D341Med (cell line): ENCODE measurements at places on chromosomes 1 and 21.
A peak's percentile ranks its signal among the peaks of the same experiment; 100 is the strongest.

DNA sequence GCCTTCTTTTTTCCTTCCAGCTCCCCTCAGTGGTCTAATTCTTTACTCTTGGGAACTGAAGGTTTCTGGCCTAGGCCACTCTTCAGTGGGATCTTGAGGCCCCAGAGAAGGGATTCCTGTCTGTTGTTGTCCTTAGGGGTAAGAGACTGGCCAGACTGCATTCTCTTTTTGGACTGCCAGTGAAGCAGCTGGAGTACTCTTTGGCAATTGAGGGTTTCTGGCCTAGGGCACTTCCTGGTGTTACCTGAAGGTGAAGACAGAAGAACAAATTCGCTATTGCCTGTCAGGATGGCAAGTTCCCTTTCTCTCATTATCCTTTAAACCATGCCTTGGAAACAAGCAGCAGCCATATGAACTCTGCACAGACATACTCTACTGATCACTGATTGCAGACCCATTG lies 286.6 kb upstream of the ZP4 start:
- no peak for DNase-seq

- no peak for DNase-seq
Measured at GRCh38 chr1:165207853-165208515, 148.5 kb downstream of the LMX1A start.

DNA sequence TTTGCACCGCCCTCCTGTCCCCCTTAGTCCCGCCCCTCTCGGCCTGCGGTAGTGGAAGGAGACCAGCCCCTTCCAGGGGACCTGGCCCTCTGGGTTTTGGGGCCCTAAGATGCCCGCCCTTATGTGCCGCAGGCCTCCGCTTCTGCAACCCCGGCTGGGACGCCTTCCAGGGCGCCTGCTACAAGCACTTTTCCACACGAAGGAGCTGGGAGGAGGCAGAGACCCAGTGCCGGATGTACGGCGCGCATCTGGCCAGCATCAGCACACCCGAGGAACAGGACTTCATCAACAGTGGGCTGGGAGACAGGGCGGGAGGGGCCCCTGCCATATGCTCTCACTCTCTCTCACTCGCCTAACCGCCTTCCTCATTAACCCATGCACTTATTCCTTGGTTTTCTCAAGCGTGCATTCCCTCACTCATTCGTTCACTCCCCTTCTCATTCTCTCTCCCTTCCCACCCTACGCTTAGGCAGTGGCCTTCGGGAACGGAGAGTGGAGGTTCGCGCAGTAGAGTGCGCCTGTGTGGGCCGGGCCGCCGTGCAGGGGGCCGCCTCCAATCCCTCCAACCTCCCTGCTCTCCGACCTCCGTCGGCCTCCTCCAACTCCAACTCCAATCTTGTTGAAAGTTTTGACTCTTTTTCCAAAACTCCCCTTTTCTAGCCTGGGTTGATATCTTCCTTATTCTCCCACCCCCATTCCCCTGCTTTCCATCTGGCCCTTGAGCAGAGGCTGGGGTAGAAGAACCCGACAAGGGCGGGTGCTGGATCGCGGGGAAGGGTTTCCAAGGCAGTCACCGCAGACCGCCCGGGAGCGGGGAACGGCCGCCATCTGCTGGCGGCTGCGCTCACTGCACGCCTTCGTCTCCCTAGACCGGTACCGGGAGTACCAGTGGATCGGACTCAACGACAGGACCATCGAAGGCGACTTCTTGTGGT lies 15.2 kb downstream of the BCAN start:
- peak; percentile 93 for DNase-seq

- DNase-seq = no peak
Measured at GRCh38 chr1:151199873-151200581, 1.7 kb downstream of the PIP5K1A start.

DNA sequence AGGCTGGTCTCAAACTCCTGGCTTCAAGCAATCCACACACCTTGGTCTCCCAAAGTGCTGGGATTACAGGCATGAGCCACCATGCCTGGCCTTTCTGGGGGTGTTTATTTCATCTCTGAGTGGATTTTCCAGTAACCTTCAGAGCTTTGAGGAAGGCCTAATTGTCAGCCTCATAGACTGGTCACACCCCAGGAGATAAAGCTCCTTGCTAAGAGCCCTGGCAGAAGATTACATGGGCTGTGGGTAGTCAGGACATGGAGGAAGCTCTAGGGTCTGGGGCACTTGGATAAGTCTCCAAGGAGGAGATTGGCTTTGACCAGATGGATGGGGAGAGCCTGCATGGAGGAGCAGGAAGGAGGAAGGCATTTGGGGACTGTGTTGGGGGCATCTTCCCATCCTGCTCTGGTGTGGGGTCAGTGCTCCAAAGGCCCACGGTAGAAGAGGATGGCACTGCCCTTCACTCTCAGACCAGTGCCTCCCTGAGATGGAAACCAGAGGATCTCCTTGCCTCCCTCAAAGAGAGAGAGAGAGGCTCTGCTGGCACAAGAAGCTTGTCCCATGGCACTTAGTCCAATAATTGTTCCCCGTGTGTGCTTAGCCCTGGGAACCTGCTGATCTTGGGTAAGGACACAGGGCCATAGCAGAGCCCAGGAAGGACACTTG lies 14.7 kb upstream of the GSTM4 start:
- DNase-seq = no peak

- peak; percentile 51 for DNase-seq
Measured at GRCh38 chr1:229714964-229715603, 89.0 kb downstream of the URB2 start.

- peak; percentile 57 for DNase-seq
Measured at GRCh38 chr1:33007190-33008050, 29.3 kb downstream of the AK2 start.

- no peak for DNase-seq
Measured at GRCh38 chr1:230270559-230271281, 155.4 kb downstream of the PGBD5 start.

DNA sequence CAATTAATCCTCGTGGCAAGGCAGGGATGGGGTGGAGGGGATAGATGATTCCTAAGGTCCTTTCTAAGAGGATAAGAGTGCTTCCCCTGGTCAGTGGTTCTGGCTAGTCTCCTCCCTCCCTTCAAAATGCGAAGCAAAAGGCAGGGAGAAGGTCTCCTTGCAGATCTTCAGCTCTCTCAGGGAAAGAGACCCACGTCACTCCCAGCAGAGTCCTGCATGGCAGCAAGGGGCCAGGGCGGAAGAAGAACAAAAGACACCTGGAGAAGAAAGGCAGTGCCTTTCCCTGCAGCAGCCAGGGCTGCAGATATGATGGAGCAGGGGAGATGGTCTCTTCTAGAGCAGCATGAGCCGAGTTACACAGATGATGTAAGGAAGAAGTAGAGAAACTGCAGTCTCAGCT lies 29.6 kb upstream of the SLAMF9 start:
- DNase-seq = no peak

GRCh38 chr1:101162300-101162699 lies 74.5 kb upstream of the S1PR1 start:
- no peak for DNase-seq

GRCh38 chr21:25324666-25325065 lies 282.6 kb downstream of the MRPL39 start:
- DNase-seq = no peak

DNA sequence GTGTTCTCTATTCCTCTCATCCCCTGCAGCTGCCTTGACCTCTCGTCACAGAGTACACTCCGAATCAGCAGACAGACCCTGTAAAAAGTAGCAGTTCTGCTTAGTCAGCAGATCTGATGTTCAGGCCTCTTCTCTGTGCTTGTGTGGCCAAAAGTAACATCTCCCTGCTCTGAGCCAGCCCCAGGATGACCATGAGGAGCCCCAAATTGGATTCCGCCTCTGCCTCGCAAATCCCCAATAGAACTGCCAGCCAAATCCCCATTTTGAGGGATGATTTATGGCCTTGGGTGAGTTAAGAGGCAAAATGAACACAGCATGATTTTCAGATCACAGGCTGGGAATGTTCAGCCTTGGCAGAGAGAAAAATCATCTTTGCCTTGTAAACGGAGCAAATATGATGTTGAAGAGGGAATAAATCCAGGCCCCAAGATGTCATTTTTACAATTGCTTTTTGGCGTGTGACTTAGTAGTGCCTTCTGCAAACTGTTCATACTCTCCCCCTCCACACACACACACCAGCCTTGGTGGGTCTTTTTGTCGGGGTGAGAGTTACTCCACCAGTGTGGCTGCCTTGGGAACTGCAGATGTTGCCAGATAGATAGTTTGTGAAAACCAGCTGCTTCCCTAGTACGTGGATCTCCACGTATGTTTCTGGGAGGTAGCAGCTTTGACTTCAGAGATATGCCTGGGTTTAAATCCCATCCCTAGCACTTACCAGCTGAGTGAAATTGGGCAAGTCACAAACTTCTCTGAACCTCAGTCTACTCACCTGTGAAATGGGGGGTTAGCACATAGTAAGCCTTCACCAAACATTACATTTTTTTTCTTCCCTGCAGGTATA lies 77.8 kb downstream of the MAN1C1 start:
- DNase-seq = no peak

GRCh38 chr1:230232371-230232771 lies 165.3 kb downstream of the GALNT2 start:
- no peak for DNase-seq

- DNase-seq = no peak
Measured at GRCh38 chr1:173206816-173207568, at the start of gene TNFSF4. TSS of gene TNFSF4 (minus strand) at chr1:173207331. CDS start at chr1:173207176, 155 bp downstream.

DNA sequence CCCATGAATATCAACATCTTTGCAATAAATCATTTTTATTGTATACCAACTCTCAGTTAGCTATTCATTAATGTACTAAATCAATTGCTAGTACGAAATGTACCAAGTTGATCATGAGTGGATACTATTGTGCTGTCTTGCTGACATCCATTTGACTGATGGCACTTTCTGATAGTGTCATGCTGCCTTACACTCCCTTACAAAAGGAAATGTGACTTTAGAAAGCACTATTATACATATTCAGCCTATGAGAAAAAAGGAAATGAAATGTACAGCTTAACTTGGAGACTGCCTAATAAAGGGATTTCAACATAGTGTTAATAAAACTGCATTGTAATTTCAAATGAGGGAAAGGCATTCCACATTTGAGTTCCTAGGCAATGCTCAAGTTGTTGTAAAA lies 52.2 kb downstream of the PLA2G4A start:
- no peak for DNase-seq

DNA sequence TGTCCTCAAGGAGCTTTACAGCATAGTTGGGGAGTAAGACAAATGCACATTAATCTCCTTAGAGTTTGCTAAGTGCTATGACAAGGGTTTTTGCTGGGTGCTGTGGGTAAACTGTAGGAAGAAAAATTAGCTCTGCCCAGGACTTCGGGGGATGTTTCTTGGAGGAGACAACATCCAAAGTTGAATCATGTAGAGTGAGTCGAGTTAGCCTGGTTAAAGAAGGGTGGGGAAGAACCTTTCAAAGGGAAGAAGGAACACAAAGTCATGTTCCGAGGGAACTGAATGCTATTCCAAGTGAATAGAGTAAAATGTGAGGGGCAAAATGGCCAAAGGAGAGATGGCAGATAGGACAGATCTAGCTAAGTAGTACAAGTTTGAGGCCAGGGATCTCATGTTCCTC lies 17.1 kb downstream of the SPRTN start:
- DNase-seq = no peak

GRCh38 chr1:244200596-244200995 lies 149.5 kb downstream of the ZBTB18 start:
- no peak for DNase-seq

DNA sequence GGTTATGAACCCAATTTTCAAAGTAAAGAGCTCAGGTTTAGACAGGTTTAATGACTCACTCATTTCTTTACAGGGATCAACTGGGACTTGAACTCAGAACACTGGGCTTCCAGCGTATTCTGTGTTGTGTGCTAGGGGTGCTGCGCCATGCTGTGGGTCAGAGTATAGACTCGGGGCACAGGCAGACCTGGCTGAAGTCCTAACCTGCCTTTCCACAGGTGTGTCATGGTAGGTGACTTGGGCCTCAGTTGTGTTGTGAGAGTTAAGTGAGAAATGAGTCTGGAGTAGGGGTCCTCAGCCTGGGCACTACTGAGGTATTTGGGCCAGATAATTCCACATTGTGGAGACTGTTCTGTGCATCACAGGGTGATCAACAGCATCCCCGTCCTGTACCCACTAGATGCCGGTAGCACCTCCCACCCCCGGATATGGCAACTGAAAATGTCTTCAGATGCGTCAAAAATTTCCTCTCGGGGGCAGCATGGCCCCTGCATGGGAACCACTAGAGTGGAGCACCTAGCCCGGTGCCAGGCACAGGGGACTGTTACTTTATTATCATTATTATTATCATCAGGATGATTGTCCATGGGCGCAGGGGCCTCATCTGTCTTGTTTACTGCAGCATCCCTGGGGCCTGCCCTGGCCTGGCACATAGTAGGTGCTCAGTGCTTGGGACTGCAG lies 575.5 kb downstream of the PTPRU start:
- peak; percentile 1 for DNase-seq

- DNase-seq = no peak
Measured at GRCh38 chr1:55284856-55285255, 69.7 kb upstream of the USP24 start.

GRCh38 chr1:76125473-76126219 lies 51.1 kb downstream of the ST6GALNAC3 start:
- DNase-seq = no peak

- peak; percentile 14 for DNase-seq
Measured at GRCh38 chr1:63557365-63557987, 34.2 kb downstream of the EFCAB7 start.

GRCh38 chr1:217871955-217872354 lies 240.8 kb downstream of the SPATA17 start:
- DNase-seq = no peak

DNA sequence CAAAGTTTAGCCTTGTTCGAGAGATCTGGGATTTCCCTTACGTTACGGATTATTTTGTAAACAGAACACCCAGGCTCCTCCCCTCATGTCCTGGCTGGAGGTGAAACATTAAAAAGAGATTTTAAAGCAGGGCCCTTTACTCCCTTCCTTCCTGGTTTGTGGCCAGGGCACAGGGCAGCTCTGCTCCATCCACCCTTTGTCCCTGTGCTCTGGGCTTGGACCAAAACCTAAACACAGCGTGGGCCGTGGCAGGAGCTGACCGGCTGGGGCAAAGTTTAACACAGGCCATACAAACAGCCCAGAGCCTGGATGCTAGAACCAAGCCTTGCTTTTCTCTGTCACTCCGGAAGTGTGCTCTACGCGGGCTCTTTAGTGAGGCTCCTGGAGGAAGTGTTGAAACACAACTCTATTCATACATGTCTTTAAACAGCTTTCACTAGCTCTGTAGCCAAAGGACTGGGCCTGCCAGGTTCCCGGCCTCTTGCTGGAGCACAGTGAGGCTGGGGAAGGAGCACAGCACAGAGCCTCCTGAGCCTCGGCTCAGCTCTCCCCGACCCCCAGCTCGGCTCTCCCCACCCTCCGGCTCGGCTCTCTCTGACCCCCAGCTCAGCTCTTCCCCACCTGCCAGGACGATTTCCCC lies 84.7 kb downstream of the PDE9A start:
- no peak for DNase-seq

DNA sequence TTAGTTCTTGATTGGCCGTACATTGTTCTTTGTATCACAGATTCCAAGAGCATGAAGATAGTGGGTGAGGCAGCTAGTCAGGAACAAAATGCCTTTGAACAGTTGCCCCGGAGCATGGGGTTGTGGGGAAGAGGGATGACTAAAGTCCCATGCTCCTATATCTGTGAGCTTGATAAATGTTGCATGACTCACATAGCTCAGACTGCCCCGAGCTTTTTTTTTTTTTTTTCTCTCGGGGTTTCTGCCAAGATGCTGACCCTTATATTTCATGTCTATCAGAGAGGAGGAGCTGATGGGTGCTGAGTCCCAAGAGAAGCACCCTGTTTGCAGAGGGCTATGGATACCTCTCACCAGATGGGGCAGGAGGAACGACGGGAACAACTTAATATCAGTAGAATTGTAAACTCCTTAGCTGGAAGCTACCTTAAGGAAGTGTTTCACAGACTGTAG lies 40.6 kb downstream of the SRRM1 start:
- no peak for DNase-seq
